ENCODE measurements at places on chromosomes 11 and 22. TPM values are rescaled to one million over a fixed set of nuclear protein-coding genes. Genes with fewer than 3 reads are reported as not detected.

Gene GGTLC3
- not detected for total RNA-seq

Gene TOP3B
- 11.8 TPM for total RNA-seq

Gene OR9G1
- total RNA-seq = not detected

Gene RAB30
- total RNA-seq = 8.3 TPM

Gene SPDYC
- total RNA-seq = not detected

Gene OR52H1
- total RNA-seq = 0.10 TPM

Gene KCNK4
- not detected for total RNA-seq

Gene KCNJ1
- not detected for total RNA-seq

Gene DSCAML1
- total RNA-seq = 10.1 TPM

Gene TIMM10
- 59.0 TPM for total RNA-seq

Gene TRIM49
- not detected for total RNA-seq

Gene PUS3
- total RNA-seq = 23.4 TPM

Gene INPP5J
- total RNA-seq = 0.87 TPM

Gene CD6
- total RNA-seq = not detected

Gene POU2AF2
- not detected for total RNA-seq

Gene ZNF280B
- 1.9 TPM for total RNA-seq

Gene TBX10
- not detected for total RNA-seq

Gene THY1
- 15.3 TPM for total RNA-seq

Gene C11orf97
- not detected for total RNA-seq

Gene CDC42BPG
- 9.4 TPM for total RNA-seq

Gene GPR83
- total RNA-seq = under 0.01 TPM

Gene PRCP
- total RNA-seq = 79.7 TPM

Gene APOL5
- not detected for total RNA-seq

Gene TSGA10IP
- not detected for total RNA-seq

Gene KIF18A
- 9.2 TPM for total RNA-seq

Gene PSMD13
- 172 TPM for total RNA-seq

Gene PAX6
- total RNA-seq = 4.2 TPM

Gene NLRP14
- total RNA-seq = 0.10 TPM

Gene ZNF408
- 7.8 TPM for total RNA-seq

Gene SCGB1D2
- total RNA-seq = not detected

Gene ZP1
- total RNA-seq = not detected

Gene GNB1L
- 7.3 TPM for total RNA-seq

Gene SCGB2A2
- not detected for total RNA-seq

Gene AGBL2
- 2.1 TPM for total RNA-seq

Gene GAB4
- total RNA-seq = not detected

Gene LRRC75B
- total RNA-seq = 7.8 TPM

Gene OR10A6
- total RNA-seq = not detected
